ENCODE measurements at places on chromosomes 4 and X.

- no peak for DNase-seq
These were observed 1.3 kb downstream of the TCEAL8 start for GRCh38 chrX:103253608-103254007.

DNA sequence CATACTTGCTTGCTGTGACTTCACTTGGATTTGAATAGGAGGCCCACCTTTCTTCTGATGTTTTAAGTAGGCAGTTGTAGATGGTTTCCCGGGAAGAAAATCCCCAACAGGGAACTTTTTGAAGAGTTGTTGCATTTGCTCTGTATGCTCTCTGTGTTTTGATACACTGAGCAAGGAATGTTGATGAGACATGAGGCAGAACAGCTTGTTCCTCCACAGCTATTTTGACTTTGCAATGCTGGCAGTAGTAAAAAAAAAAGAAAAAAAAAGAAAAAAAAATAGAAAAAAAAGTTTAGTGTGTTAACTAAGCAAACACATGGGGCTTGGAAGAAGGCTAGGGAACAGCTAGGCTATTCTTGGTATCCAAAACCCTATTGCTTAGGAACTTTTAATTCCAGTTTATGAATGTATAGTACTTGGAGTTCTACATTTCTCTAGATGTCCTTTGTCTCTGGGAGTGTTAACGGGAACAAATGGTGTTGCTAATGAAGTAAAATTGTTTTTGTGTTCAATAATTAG is 23.4 kb upstream of the PAQR3 start:
- no peak for DNase-seq

GRCh38 chr4:101938836-101939235 is 148.3 kb downstream of the BANK1 start:
- no peak for DNase-seq

DNA sequence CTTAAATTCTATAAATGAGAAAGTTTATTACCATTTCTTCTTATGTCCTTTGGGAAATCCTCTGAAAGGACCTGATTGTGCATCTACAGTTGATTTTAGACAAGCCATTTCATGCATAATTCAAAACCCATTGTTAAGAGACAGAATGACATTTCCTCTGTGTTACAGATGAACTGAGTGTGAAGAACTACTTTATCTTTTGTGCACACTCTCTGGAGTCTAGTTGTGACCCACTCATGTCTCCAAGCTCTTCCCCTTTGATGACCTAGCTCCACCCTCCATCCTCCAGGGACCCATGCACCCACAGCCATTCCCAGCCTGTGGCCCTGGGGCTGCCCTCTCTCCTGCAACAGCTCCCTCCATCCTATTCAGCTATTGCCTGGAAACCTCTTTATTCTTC is 57.5 kb upstream of the BMPR1B start:
- DNase-seq: no peak

DNA sequence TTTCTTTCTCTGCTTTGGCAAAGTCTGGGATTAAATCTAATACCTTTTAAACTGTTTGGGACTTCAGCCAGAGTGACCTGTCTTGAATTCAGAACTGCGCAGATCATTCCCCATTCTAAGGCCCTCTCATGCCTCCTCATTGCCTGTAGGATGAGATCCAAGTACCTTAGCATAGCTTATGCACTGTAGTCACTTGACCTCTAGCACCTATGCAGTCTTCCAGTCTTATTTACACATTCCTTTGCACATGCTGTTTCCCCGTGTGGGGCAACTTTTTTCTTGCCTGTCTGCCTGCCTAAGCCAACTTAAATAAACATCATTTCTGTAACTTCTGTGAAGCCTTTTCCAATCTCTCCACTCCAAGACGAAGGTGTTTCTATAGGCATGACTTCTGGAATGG is 68.4 kb downstream of the AR start:
- DNase-seq: no peak

DNA sequence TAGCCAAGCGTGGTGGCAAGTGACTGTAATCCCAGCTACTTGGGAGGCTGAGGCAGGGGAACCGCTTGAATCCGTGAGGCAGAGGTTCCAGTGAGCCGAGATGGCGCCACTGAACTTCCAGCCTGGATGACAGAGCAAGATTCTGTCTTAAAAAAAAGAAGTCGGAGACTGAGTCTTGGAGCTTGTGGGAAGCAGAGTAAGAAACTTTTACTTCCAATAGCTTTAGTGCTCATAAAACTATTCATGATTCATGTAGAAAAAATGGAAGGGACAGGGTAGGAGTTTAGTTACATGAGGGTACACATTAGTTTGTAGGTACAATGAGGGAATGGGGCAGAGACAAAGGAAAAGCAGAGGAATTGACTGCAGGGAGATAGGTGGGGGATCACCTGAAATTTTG is 19.3 kb downstream of the RAP2C start:
- no peak for DNase-seq

- DNase-seq: no peak
These were observed 19.9 kb upstream of the IRAK1 start for GRCh38 chrX:154039577-154039976.

DNA sequence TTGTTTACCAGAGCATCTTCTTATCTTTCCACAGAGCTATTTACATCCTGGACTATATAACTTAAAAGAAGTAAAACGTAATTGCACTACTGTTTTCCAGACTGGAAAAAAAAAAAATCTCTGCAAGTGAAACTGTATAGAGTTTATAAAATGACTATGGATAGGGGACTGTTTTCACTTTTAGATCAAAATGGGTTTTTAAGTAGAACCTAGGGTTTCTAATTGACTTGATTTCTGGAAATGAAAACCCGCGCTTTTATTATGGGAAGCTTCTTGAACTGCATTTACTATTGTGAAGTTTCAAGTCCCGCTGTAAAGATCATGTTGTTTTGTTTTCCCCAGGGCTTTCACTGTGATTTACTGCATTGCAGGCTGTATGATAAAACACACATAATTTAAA is 162.7 kb downstream of the STIM2 start:
- DNase-seq: no peak
